ENCODE measurements at places on chromosomes 2 and 18.

DNA sequence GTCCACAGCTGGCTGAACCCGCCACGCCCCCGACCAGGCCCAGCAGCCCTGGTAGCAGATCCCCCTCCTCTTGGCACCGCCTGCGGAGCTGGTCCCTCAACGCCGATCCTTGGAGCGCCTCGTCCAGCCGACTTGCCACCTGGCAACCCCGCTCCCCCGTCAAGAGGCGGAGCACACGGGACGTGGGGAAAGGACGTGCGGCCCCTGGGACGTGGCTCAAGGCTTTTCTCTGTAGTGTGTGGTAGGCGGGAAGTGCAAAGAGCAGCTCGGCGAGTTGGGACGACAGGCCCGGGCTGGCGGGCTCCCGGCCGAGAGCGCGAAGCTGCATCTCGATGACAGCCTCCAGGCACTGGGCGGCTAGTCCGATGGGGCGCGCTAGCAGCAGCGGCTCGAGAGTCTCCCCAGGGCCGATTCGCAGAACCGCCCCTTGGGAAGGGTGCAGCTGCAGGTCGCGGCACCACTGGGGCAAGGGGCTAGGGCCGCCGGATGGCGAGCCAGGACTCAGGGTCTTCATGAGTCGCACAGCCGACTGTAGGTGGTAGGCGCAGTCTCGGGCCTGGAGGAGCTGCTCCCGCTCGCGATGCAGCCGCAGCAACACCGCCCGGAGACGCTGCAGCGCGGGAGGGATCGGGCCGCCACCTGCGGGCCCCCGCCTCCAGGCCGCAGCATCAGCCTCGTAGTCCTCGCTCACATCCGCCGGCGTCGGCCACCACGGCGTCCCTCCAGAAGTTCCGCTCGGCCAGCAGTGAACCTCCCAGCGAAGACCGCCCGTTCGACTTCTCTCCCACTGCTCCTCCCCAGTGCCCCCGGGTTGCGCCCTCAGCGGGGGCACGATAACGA lies 617 bp downstream of the CCDC142 start:
- no peak for DNase-seq

DNA sequence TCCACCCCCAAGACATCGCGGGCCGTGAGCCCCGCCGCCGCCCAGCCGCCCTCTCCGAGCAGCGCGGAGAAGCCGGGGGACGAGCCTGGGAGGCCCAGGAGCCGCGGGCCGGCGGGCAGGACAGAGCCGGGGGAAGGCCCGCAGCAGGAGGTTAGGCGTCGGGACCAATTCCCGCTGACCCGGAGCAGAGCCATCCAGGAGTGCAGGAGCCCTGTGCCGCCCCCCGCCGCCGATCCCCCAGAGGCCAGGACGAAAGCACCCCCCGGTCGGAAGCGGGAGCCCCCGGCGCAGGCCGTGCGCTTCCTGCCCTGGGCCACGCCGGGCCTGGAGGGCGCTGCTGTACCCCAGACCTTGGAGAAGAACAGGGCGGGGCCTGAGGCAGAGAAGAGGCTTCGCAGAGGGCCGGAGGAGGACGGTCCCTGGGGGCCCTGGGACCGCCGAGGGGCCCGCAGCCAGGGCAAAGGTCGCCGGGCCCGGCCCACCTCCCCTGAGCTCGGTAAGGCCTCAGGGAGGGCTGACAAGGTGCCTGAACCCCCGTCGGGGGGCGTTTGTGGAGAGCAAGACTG lies 14.2 kb downstream of the SPEG start:
- DNase-seq: no peak

DNA sequence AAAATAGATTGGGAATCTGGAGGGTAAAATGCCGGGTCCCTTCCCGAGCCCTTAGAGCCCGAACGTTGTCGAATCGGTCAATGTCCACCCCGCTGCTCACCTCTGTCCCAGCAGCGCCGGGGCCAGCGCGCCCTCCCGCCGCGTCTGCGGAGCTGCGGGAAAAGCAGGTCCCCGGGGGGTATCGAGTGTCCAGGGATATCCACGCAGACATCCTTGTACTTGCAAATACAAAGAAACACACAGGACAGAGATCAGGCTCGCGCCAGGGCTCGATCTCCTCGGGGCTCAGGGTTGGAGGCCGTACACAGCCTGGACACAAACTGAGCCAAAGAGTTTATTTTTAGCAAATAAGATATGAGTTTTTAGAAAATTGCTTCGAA lies 2.3 kb upstream of the GATA6 start:
- DNase-seq: no peak

DNA sequence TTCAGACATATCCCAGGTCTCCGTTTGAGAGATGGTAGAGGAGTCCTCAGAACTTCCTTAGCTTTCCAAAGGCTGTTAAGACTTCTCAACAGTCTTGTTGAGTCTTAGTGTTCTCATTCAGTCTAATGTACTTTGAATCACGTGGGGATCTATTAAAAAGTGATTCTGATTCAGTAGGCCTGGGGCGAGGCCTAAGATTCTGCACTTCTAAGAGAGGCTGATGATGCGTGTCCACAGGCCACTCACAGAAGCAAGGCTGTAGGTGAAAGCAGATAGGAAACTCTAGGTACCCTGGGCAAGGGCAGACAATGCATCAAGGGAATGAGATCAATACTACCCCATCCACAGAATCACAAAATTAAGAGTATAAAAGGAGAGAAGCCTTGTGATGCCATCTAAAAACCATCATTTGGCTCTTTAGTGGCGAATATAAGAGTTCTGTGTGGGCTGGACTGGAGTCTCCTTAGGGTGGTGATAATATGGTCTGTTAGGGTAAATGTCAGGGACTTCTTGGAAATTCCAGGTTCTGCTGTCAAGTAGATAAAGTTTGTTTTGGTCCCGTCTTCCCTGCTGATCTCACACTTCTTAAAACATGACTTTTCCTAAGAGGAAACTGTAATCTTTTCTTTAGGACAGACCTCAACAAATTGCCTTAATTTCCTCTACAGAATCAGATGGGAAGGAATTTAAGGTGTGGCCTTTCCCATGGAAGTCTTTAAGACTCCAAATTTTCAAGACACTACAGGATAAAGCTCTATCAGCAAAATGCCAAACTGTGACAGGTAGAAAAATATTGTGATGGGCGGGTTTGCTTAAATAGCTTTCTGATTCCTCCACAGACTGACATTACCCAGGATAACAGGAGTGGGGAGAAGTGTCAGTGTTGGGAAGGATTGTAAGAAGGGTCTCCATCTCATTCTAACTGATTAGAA lies 45.7 kb upstream of the NEMP2 start:
- DNase-seq: no peak

- DNase-seq: no peak
Observed at GRCh38 chr18:69898241-69898861, 49.3 kb downstream of the CD226 start.

Data from large intestine (tissue), 12 donors.